Thoracic aorta endothelial cell (primary cell): ENCODE measurements at places on chromosomes 11 and 22. TPM values are rescaled to one million over a fixed set of nuclear protein-coding genes. Genes with fewer than 3 reads are reported as not detected.

Gene E2F8
- total RNA-seq: 9.0 and 12.8 TPM in 2 replicates

Gene FGF19
- not detected in 2 replicates for total RNA-seq

Gene SAA4
- total RNA-seq: not detected in 2 replicates

Gene SYT9
- 0.22 and 0.27 TPM in 2 replicates for total RNA-seq

Gene CCDC188
- 6.9 and 7.0 TPM in 2 replicates for total RNA-seq

Gene YAP1
- 34.3 and 57.7 TPM in 2 replicates for total RNA-seq

Gene FZD4
- 254 and 267 TPM in 2 replicates for total RNA-seq

Gene NXPE2
- total RNA-seq: 0.13 TPM in 1 of 2 replicates, not detected in the other

Gene DTX4
- total RNA-seq: 0.14 and 0.53 TPM in 2 replicates

Gene MS4A6E
- total RNA-seq: not detected in 2 replicates

Gene IGSF22
- total RNA-seq: not detected in 2 replicates

Gene MRGPRF
- under 0.01 TPM in 1 of 2 replicates, not detected in the other for total RNA-seq
